ENCODE measurements at places on chromosomes 6 and 20. TPM values are rescaled to one million over a fixed set of nuclear protein-coding genes. Genes with fewer than 3 reads are reported as not detected.
A peak's percentile ranks its signal among the peaks of the same experiment; 100 is the strongest.

- DNase-seq: no peak
- no peak overlapping the region for H3K4me3 ChIP-seq
- no peak overlapping the region for H3K27ac ChIP-seq
- peaks cover 53% of the 10 kb centered on the region for H3K27me3 ChIP-seq
- peaks cover 10% of the 10 kb centered on the region for H3K4me1 ChIP-seq
- peaks cover 3% of the 10 kb centered on the region for H3K36me3 ChIP-seq
Observed at GRCh38 chr6:27616328-27617045, 143.6 kb upstream of the ZNF184 start.

- peak overlapping the region; percentile 94 for H3K27ac ChIP-seq
- H3K4me1 ChIP-seq: peaks cover 47% of the 10 kb centered on the region
- DNase-seq: peak; percentile 49
- H3K27me3 ChIP-seq: no peaks in the 10 kb centered on the region
Observed at GRCh38 chr6:129672881-129673631, 36.9 kb downstream of the ARHGAP18 start.

DNA sequence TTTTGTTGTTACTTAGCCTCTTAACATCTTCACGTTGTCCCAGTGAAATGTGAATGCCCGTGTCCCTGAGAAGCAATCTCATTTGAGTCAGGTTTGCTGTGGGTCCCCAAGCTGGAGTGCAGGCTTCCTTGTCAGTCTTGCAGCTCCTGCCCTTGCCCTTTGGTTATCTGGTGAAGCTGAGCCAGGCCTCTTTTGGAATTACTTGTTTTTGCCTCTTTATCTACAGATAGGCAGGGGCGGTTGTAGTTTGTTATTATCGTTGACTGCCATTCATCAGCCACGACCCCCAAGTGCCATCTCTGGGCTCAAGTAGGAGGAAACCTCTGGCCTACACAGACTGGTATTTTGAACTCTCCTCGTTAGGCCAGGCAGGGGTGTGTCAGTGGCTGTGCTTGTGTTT, 2.2 kb downstream of the TMEM14C start:
- no peak overlapping the region for H3K4me3 ChIP-seq
- no peak for DNase-seq
- H3K36me3 ChIP-seq: peaks cover 30% of the 10 kb centered on the region
- H3K27ac ChIP-seq: no peak overlapping the region
- H3K27me3 ChIP-seq: no peaks in the 10 kb centered on the region

- H3K4me1 ChIP-seq: peaks cover 6% of the 10 kb centered on the region
- H3K36me3 ChIP-seq: no peaks in the 10 kb centered on the region
- peak; percentile 50 for DNase-seq
- H3K27me3 ChIP-seq: peaks cover 74% of the 10 kb centered on the region
Observed at GRCh38 chr6:28218312-28219248, 6.5 kb upstream of the ZSCAN9 start.

- no peaks in the 10 kb centered on the region for H3K4me1 ChIP-seq
- H3K4me3 ChIP-seq: no peak overlapping the region
Observed at GRCh38 chr6:149451376-149452036, 33.3 kb downstream of the ZC3H12D start.

DNA sequence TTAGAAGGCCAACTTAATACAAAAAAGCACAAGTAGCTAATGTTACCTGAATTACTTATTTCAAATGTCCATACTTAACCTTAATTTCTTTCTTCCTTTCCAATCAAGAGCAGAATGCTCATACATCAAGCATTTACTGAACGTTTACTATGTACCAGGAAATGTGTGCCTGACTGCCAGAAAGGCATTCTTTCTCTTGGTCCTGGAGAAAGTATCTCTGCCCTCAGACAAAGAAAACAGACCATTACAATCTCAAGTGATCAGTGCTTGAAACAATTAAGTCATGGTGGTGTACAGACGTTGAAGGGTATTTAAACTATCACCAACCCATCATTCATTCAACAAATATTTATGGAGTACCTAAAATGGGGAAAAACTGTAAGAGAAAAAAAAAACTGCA, 26.4 kb downstream of the CSNK2A1 start:
- no peak overlapping the region for H3K27ac ChIP-seq
- H3K4me1 ChIP-seq: peaks cover 51% of the 10 kb centered on the region
- no peaks in the 10 kb centered on the region for H3K27me3 ChIP-seq
- H3K4me3 ChIP-seq: no peak overlapping the region
- H3K36me3 ChIP-seq: peaks cover 56% of the 10 kb centered on the region

DNA sequence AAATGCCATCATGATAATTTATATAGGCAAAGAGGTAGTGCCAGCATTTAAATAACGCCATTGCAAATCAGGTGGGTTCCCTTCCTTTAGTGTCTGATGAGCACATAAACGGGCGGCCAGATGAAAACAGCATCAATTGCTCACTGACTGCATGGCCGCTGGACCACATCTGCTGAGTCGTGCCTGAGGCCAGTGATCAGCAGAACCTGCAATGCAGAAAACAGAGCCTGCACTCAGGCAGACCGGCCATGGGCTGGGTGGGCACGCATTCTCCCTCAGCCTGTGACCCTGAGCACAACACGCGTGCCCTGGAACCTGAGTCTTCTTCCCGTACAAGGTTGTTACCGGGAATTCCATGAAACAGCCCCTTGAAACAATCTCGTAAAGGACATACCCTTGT, 144.0 kb upstream of the THBS2 start:
- H3K4me1 ChIP-seq: no peaks in the 10 kb centered on the region
- no peak overlapping the region for H3K27ac ChIP-seq
- H3K4me3 ChIP-seq: no peak overlapping the region
- H3K36me3 ChIP-seq: no peaks in the 10 kb centered on the region
- H3K27me3 ChIP-seq: peaks cover 2% of the 10 kb centered on the region

DNA sequence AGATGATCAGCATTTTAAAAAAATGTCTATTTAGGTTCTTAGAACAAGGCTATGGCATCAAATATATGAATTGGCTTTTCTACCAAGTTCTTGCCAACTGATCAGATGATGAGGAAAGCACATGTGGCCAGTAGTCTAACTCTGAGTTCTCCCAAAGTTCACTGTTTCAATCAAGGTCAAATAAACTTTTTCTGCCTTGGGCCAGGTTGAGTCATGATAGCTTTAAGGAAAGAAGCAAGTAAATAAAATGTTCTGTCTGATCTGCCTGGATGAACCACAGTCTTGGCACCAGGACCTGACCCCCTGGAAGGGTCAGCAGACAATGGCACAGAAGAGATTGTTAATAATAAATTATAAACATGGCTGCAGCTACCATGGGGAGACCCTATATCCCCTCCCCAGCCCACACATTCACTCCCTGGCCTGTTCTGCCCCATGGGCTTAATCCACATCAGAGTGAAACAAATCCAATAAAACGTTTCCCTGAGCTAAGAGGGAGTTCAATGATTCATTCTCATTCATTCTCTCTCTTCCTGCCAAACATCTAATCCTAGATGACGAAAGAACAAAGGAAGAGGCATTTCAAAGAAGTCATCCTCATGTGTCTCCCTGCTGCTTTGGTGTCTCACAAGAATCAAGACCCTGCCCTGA, 661.6 kb downstream of the DHX35 start:
- H3K4me3 ChIP-seq: no peak overlapping the region
- H3K4me1 ChIP-seq: no peaks in the 10 kb centered on the region

PPP1R3G gene
- total RNA-seq: 0.14 TPM

DNA sequence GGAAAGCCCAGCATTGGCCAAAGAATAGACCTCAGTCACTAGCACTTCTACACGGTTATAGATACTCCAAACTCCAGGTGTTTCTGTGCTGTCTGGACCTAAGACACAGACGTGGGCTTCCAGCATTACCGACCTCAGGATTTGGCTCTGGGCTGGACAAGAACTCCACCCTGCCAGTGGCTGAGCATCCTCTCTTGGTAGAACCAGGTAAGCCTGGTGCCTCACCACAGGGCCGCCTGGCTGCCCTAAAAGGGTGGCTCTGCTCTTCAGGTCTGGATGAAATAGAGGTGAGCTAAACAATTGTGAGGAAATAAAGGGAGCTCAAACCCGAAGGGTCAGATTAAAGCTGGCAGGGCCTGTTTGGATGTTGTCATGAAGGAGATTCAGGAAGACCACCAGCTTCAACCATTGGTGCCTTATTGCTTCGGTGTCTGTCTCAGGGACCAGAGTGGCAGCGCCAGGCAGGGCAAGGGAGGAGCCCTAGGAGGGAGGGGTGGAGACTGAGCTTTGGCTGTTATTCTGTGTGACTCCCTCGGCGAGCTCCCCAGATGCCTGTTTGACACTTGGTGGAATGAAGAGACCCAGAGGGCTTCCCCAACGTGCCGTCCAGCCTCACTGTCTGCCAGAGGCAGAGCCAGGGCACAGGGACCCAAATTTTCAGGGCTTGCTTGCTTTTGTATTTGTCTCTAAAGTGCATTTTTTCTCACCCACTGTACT, 8.6 kb downstream of the SYNDIG1 start:
- no peak overlapping the region for H3K4me3 ChIP-seq
- no peak for DNase-seq
- H3K4me1 ChIP-seq: no peaks in the 10 kb centered on the region
- H3K27ac ChIP-seq: no peak overlapping the region
- no peaks in the 10 kb centered on the region for H3K36me3 ChIP-seq

GRCh38 chr6:38117281-38117680, 297.8 kb downstream of the ZFAND3 start:
- peaks cover 24% of the 10 kb centered on the region for H3K36me3 ChIP-seq
- no peak overlapping the region for H3K27ac ChIP-seq
- no peak overlapping the region for H3K4me3 ChIP-seq
- peaks cover 11% of the 10 kb centered on the region for H3K4me1 ChIP-seq
- H3K27me3 ChIP-seq: no peaks in the 10 kb centered on the region

DNA sequence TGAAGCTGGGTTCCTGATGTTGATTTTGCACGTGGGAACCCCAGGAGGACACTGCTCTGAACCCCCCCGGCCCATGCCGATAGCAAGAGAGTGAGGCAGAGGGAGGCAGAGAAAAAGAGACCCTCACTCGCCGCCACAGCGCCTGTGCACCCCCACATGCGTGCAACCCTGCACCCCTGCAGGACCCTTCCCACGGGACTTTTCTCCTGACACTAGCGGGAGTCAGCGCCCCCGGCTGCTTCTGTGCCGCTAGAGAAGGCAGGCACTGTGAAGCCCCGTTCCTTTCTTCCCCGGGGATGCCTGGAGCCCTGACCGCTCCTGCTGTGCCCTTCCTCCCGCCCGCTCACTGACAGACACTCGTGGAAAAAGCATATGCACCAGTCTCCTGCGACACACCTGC, 67.4 kb downstream of the GMPR start:
- H3K4me1 ChIP-seq: peaks cover 14% of the 10 kb centered on the region
- no peaks in the 10 kb centered on the region for H3K27me3 ChIP-seq
- no peak overlapping the region for H3K27ac ChIP-seq
- DNase-seq: no peak
- H3K4me3 ChIP-seq: no peak overlapping the region

DNA sequence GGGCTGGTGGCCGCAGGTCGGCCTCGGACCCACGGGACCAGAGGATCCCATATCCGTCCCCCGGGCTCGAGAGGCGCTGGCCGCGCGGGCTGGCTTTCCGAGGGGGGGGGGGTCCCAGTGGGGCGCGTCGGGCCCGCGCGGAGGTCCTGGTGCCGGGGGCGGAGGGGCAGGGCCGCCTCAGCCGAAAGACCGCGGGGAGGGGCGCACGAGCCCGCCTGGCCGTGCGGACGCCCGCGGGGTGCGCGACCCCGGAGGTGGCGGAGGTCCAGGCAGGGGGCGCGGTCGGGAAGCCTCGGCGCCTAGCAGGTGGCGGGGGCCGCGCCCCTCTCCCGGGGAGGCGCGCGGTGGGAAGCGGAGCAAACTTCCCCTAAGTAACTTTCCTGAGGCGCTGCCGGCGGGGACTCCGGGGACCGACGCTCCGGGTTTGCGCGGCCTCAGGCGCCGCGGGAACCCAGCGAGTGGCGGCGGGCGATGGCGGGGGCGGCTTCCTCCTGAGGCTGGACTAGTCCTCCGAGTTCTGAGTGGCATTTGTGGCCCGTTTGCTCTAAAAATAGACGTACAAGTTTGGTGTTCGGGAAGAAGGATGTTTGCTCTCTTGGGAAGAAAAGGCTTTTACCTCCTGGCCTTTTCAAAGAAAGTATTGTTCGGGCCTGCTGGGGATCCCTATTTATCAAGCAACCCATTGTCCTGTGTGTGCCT, 26.5 kb upstream of the BTBD3 start:
- no peak overlapping the region for H3K27ac ChIP-seq
- peaks cover 16% of the 10 kb centered on the region for H3K4me1 ChIP-seq
- peak; percentile 49 for DNase-seq
- H3K4me3 ChIP-seq: peak overlapping the region; percentile 69
- peaks cover 20% of the 10 kb centered on the region for H3K27me3 ChIP-seq

- no peaks in the 10 kb centered on the region for H3K27me3 ChIP-seq
- no peak overlapping the region for H3K4me3 ChIP-seq
- H3K4me1 ChIP-seq: peaks cover 14% of the 10 kb centered on the region
- DNase-seq: no peak
- H3K36me3 ChIP-seq: peaks cover 26% of the 10 kb centered on the region
Observed at GRCh38 chr6:7906741-7907140, 3.8 kb downstream of the TXNDC5 start.

DNA sequence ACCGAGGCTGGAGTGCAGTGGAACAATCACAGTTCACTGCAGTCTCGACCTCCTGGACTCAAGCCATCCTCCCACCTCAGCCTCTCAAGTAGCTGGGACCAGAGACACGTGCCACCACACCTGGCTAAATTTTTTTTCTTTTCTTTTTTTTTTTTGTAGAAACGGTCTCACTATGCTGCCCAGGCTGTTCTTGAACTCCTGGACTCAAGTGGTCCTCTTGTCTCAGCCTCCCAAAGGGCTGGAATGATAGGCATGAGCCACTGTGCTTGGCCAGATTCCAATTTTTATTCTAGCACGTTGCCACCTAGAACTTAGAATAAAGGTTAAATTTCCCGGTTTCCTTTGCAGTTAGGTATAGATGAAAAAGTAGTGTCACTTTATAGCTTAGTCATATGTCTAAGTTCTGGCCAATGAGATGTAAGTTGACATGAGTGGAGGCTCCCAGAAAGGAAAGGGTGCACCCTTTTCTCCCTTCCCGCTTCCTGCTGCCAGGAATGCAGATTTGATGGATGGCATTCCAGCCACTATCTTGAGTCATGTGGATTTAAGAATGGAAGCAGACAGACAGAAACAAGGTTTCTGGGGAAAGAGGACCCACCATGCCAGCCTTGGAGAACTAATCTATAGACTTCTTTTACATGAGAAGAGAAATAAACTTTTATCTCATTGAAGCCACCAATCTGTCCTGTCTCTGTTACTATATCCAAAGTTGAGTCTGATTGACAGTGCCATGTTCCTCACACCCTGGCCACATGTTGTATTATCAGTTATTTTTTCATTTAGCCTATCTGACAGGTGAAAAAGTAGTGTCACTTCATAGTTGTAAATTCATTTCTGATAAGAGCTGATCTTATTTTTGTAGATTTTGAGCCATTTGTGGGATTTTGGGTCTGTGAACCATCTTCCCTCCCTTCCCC, 60.6 kb upstream of the NCOA3 start:
- H3K27me3 ChIP-seq: no peaks in the 10 kb centered on the region
- no peak overlapping the region for H3K27ac ChIP-seq
- peaks cover 7% of the 10 kb centered on the region for H3K4me1 ChIP-seq
- no peaks in the 10 kb centered on the region for H3K36me3 ChIP-seq
- H3K4me3 ChIP-seq: no peak overlapping the region

RNF114 gene
- 68.4 TPM for total RNA-seq

GRCh38 chr6:148492654-148493290, 150.1 kb downstream of the SASH1 start:
- H3K36me3 ChIP-seq: no peaks in the 10 kb centered on the region
- peaks cover 6% of the 10 kb centered on the region for H3K4me1 ChIP-seq
- no peak for DNase-seq
- H3K27ac ChIP-seq: no peak overlapping the region
- no peak overlapping the region for H3K4me3 ChIP-seq

- no peak overlapping the region for H3K27ac ChIP-seq
- H3K36me3 ChIP-seq: no peaks in the 10 kb centered on the region
- H3K27me3 ChIP-seq: peaks cover 1% of the 10 kb centered on the region
- H3K4me3 ChIP-seq: no peak overlapping the region
- no peaks in the 10 kb centered on the region for H3K4me1 ChIP-seq
- DNase-seq: no peak
Observed at GRCh38 chr6:114051031-114051430, 80.1 kb upstream of the HDAC2 start.
